ENCODE measurements at places on chromosomes 5 and 9.
A peak's percentile ranks its signal among the peaks of the same experiment; 100 is the strongest.

GRCh38 chr5:147188200-147189108 lies 46.4 kb upstream of the STK32A start:
- DNase-seq = peak; percentile 89

GRCh38 chr9:94478755-94479730 lies 75.8 kb upstream of the PCAT7 start:
- no peak for DNase-seq

DNA sequence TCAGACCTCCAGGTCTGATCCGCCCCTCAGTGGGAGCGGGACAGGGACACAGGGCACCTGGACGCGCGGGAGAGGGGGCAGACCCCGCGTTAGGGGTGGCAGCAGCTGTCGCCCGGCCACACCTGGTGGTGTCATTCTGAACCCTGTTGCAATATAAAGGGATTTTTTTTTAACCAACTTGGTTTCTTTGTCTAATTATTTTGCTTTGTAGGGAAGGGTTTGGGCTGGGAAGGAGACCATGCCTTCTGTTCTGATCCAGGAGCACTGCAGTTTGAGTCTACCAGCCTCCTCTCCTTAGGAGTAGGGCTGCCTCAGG lies 10.9 kb upstream of the ASS1 start:
- no peak for DNase-seq

DNA sequence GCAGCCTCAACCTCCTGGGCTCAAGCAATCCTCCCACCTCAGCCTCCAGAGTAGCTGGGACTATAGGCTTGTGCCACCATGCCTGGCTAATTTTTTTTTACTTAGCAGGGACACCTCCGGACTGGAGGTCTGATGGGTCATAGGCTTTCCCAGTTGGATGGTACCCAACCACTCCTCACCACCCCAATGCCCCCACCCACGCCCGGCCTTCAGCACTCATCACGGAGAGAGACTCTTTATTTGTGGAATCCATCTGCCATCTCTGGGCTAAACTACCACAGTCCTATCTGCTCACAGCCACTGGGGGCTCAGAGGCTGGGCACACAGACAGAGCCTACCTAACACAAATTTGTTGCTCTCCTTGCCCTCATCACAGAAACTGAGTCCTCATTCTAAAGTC lies 58.3 kb upstream of the STXBP1 start:
- no peak for DNase-seq

- DNase-seq = no peak
Measured at GRCh38 chr5:24737163-24737562, 92.4 kb upstream of the CDH10 start.

DNA sequence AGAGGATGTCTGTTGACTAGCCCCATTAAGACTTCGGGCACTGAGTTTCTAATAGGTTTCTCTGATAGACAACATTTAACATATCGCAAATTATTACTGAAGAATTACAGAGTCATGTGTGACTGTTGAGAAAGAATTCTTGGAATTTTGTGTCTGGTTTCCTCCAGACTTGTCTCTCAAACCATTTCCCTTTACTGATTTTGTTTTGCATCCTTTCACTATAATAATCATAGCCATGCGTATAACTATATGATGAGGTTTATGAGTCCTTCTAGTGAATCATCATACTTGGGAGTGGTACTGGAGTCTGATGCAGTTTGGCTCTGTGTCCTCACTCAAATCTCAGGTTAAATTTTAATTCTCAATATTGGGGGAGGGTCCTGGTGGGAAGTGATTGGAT lies 27.0 kb downstream of the ZNF169 start:
- no peak for DNase-seq

DNA sequence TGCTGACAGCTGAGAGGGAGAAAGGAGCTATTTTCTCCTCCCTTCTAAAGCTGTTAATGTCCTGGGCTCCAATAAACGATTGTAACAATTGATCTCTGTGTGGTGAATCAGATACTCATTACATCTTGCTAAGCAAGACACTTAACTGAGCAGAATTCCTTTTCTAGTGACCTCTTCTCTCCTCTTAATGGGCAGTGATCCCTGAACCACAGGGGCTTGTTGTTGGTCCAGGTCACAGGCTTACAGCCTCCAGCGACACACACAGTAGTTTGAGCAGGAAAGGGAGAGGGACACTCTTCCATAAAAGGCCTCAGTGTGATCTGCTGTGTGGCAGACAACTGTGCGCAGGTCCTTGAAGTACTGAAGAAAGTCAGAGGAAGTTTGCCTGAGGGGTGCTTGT lies 58.5 kb upstream of the MYO10 start:
- DNase-seq = no peak

DNA sequence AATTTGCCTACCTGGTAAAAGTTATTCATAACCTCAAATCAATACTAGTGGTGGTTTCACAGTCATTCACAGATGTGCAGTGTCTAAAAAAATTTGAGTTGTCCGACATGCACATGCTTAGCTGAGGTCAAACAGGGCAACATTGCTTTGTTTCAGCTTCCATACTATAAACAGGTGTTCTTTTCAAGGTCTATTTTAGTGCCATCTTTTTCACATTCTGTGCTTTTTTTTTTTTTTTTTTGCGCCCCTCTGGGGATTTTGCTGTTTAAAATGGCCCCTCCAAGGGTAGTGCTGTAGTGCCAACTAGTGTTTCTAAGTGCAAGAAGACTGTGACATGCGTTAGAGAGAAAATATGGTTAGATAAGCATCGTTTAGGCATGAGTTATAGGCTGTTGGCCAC lies 14.5 kb downstream of the PHAX start:
- no peak for DNase-seq

GRCh38 chr5:1494780-1495524 lies 28.8 kb downstream of the LPCAT1 start:
- DNase-seq = no peak

- DNase-seq = no peak
Measured at GRCh38 chr9:130100681-130101080, 47.0 kb downstream of the GPR107 start.

DNA sequence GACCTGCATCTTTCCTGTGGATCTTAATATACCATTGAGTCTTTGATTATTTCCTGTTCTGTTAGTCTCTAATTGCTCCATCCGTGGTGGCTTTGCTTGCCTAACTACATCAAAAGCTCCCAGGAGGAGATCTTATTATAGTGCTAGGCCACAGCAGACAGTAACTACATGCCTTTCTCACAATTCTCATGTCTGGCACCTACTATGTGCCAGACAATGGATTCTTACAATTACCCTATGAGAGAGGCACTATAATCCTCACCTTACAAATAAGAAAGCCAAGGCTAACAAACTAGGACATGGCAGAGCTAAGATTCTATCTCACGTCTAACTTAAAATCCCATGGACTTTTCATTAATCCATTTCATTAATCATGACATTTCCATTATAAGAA lies 70.3 kb upstream of the TARS1 start:
- DNase-seq = no peak
